Activated T-cell treated with anti-CD3 and anti-CD28 coated beads for 24 hours (primary cell): ENCODE measurements at places on chromosomes 11 and 22.

GRCh38 chr11:19777039-19777376 is 64.4 kb downstream of the NAV2 start:
- DNase-seq = no peak

DNA sequence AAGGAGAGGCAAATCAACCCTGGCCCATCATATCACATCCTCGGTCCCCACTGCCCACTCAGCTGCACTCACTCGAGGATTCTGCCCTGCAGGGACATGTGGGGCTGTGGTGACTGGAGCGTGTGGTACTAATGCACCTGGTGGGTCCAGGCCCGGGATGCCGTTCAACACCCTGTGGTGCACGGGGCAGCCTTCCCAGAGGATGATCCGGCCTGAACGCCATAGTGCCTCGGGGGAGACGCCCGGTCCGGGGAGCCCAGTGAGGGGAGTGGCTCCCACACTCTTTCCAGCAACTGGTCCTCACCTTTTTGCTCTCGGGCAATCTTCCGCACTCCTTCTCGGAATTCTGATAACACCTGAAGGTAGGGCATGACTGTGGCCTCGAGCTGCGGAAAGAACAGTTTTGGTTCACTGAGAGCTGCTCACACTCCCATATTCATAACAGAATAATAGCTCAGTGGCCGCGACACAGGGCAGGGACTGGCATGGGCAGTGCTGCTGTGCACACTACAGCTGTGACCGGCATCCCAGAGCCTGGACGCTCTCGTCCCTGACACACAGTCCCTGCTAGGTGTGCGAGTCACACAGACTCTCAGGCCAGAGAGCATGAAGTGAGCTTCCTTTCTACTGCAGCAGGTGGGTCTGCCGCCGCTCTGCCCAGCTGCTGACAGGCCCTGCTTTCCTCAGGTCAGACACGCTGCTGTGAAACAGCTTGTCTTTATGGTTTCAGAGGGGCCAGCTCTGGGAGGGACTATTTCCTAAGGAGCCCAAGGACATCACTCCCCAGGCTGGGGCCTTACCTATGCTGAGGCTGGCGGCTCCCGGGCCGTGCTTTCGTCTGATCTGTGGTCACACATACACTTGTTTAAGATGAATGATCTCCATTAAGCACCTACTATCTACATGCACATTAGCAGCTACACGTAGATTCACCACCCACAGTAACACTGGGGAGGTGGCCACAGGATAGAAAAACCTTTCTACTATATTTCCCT is 20.1 kb upstream of the NAP1L4 start:
- no peak for DNase-seq

DNA sequence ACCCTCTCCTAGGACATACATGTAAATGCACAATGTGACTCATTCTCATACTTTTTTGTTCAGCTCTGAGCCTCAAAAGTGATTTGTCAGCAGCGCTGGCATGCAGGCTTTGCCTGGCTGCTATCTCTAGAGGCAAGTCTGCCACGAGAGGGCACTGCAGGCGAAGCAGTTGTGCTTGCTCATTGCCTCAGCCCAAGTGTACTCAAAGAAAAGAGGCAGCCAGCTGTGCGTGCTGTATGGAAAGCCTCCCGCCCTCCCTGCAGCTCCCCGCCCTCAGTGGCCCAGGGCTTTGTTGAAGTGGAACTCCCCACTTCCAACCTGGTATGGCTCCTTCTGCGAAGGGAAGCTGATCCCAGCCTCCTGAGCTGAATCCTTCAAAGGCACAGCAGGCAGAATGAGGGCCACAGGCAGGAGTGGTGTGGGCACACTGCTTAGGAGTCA is 16.3 kb downstream of the SDHAF2 start:
- peak; percentile 75 for DNase-seq

GRCh38 chr22:46289244-46289891 is 7.3 kb upstream of the GTSE1 start:
- no peak for DNase-seq

DNA sequence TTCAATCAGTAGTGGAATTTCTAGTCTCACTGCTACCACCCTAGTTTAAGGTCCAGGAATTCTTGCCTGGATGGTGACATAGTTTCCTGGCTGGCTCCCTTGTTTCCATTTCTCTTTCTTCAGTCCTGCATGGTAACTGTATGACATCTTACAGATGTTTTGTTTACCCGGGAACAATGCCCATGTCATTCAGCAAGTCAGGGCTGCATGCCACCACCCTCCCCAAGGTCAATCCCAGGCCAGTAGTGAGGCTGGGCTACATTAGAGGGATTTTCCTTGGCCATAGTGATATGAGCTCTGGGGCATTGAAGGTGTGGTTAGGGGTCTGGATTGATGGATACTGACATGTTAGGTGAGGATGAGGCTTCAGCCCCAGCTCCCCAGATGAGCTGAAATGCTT is 114.9 kb upstream of the E2F8 start:
- DNase-seq = no peak

DNA sequence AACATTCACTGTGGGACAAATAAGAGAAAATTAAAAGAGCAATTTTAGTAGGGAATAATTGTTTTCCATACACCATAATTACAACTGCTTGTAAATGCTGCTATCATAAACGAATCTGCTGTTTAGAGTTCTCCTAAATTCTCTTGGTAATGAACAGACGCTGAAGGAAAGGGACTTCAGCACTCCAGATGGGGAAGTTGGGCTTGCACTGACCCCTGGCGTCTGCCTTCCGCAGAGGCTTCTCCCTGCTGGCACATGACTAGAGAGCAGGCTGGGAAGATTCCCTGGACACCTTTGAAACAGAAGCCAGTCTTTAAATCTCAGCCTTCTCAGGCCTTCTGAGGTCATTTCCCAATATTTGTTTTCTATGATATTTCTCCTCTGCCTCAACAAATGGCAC is 84.1 kb downstream of the NXPE2 start:
- peak; percentile 2 for DNase-seq

- no peak for DNase-seq
Observed at GRCh38 chr11:46669711-46670139, 30.7 kb downstream of the ARHGAP1 start.

DNA sequence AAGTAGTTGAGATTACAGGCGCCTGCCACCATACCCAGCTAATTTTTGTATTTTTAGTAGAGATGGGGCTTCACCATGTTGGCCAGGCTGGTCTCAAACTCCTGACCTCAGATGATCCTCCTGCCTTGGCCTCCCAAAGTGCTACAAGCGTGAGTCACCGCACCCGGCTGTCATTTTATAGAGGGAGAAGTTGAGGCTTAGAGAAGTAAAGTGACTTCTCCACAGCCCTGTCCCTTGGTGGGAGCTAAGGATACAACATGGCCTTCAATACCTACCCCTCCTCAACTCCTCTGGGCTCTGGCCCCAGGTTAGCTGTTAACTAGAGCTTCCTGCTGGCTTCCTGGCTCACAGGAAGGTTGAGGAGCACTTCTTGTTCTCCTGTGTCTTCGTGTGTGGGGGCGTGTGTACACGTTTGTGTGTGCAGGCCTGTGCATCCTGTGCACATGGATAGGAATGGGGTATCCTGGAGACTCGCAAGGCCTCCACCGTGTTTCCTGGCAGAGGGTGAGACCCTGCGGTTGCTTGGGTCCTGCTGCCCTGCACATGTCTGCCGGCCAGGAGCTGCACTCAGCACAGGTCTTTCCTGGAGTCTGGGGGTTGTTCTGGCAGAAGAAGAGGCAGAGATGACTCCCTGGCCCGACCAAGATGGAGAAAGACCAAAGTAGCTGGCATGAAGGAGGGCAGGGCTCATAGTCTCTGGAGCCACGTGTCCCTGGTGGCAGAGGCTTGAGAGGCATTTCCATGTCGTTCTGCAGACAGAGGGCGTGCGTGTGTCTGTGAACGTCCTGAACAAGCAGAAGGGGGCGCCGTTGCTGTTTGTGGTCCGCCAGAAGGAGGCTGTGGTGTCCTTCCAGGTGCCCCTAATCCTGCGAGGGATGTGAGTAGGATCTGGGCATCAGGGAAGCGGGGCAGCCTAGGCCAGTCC is 2.4 kb downstream of the SIDT2 start:
- DNase-seq = peak; percentile 40

DNA sequence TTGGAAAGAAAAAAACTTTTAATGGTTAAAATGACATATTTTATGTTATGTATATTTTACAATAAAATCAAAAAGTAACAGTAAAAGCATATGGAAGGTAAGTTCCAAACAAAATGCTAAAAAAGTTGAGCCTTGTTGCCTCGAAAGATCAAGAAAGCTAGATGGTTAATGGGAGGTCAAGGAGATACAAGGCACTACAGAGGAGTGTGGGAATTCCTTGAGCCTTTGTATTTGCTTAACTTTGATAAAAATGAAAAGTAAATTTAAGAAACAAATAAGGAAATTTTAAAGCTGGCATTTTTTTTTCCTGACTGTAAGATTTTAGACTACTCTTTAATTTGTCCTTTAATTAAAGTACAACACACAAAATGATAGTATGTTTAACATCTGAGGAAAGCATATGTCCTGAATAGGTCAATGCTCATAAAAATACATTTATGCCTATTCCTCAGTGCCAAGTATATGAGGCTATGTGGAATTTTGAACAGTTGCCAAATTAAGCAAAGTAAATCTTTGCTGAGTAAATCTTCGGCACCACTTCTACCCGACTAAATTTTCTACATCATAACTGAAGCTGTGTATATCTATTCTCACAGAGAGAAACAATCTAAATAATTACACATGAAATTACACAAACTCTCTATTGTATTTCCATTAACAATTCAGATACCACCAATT is 108.8 kb downstream of the TTC28 start:
- DNase-seq = no peak

DNA sequence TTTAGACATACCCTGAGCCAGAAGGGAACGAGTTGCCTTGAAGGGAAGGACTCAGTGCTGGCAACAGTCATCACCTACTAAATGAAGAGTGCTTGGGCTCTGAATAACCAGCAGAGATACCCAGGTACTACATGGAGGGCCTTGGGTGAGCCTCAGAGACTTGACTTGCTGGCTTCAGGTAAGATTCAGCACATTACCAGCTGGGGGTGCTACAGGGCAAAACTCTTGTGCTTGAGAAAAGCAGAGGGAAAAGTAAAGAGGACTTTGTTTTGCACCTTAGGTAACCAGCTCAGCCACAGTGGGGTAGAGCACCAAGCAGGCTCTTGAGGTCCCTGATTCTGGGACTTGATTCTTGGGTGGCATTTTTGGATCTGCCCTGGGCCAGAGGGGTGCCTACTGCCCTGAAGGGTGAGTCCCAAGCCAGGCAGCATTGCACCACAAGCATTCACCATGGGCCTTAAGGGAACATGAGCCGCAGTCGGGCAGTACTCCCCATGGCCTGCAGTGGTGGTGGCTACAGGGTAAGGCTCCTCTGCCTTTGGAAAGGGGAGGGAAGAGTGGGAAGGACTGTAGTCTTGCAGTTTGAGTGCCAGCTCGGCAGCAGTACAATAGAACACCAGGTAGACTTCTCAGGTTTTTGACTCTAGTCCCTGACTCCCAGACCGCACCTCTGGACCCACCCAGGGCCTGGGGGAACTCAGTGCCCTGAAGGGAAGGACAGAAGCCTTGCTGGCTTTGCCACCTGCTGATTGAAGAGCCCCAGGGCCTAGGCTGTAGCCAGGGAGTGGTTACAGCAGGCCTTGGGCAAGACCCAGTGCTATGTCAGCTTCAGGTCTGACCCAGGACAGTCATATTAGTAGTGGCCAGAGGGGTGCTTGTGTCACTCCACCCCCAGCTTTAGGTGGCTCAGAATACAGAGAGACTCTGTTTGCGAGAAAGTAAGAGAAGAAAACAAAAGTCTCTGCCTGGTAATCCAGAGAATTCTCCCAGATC is 22.7 kb upstream of the PLEKHA7 start:
- DNase-seq = no peak

GRCh38 chr22:31106731-31107177 is 614 bp downstream of the SELENOM start:
- DNase-seq = no peak

DNA sequence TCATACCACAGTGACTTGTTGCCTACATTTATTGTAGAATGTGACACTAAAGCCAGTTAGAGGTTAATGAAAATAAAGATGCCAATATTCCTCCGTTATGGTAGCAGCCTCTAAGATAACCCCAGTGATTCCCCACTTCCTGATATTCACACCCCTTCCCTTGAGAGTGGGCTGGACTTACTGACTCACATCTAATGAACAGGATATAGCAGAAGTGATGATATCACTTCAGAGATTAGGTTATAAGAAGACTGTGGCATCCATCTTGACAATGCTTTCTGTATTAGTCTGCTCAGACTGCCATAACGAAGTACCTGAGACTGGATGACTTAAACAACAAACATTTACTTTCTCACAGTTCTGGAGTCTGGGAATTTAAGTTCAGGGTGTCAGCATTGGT is 149.6 kb upstream of the MTNR1B start:
- no peak for DNase-seq
